ENCODE measurements at places on chromosomes 7 and 10.
A peak's percentile ranks its signal among the peaks of the same experiment; 100 is the strongest.

- DNase-seq = no peak
Measured at GRCh38 chr7:69603937-69604494, 5.7 kb downstream of the AUTS2 start.

DNA sequence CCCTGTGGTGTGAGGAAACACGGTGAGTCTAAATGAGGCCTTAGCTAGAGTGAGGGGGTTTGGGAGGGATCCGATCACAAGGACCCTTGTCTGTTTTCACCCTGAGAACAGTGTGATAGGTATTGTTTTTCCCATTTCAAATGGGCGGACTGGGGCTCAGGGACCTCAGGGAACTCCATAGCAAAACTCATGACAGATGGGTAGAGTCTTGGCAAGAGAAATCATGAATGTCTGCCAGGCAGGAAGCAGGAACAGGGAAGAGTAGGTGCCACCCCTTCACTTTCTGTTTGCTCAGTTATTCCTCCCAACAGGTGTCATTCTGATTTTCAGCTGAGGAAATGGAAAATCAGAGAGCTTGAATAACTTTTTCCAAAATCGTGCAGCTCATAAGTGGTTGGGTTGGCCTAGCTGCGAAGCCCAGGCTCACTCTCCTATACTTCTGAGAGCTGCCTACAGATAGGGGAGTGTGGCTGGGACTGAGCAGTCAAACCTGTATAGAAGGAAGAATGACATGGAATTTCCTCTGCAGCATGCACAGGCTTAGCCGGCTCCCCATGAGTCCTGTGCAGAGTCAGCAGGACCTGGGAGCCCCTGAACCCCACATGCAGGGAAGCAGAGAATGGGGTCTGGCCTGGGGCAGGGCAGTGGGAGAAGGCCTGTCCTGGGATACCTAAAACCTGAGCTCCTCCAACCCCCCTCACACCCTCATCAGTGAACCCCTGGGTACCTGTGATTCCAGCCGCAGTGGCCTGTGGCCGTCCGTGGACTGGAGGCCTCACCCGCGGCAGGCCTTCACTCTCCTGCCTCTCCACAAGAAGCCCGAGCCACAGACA lies 17.6 kb upstream of the C10orf105 start:
- DNase-seq = no peak

- no peak for DNase-seq
Measured at GRCh38 chr10:62818426-62819011, 2.4 kb upstream of the EGR2 start.

DNA sequence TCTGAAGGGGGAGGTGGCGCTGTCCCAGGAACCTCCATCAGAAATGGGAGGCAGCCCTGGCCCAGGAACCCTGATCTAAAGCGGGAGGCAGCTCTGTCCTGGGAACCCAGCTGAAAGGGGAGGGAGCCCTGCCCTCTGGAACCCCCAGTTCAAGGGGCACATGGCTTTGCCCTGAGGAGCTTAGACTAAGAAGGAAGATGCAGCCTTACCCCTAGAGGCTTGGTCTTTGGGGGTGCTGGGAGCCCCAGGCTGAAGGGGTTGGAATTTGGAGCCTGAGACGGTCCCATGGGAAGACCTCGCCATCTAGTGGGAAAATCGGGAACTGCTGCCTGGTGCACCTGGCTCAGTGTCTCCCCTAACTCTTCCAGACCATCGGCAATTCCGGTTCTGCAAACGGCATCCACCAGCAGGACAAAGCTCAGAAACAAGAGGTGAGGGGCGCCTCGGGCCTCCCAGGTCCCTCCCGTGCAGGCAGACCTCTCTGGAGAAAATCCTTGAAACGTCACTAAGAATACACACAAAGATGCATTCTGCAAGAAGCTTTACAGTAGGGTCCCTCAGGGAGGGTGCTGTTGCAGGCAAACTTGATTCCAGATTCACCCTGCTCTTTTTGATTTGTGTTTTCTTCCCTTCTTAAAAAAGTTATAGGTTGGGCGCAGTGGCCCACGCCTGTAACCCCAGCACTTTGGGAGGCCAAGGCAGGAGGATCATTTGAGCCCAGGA lies 52.4 kb upstream of the GTF2IRD1 start:
- peak; percentile 17 for DNase-seq

GRCh38 chr10:12513775-12514673 lies 164.7 kb downstream of the CAMK1D start:
- DNase-seq = no peak

DNA sequence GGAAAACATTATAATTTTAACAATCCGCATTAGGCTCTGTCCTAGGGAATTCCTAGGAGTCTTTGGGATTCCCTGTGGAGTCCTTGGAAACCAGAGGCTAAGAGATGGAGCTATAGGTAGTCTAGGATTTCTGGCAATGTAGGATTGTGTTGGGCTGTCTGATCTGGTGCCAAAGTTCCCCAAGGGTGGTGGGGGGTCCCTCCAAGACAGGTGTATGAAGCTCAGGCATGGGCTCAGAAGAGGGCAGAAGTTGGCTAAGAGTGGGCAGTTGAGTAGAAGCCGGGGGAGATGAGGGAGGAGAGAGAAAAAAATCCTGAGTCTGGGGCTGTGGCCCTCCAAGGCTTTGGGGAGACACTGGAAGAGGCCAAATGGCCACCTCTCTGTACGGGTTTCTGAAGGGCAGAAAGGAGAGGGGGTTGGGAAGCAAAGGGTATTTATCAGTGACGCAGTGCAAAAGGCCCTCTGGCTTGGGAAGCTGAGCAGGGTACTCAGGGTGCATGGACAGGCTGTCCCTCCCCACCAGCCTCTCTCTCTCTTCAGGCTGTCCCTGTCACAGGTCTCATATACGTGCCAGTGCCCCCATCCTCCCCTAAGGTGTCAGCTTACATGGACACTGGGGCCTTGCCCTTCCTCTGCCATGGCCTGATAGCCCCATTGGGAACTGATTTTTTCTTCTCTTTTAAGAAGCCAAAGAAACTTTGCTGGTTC lies 929 bp downstream of the HOXA6 start:
- no peak for DNase-seq

DNA sequence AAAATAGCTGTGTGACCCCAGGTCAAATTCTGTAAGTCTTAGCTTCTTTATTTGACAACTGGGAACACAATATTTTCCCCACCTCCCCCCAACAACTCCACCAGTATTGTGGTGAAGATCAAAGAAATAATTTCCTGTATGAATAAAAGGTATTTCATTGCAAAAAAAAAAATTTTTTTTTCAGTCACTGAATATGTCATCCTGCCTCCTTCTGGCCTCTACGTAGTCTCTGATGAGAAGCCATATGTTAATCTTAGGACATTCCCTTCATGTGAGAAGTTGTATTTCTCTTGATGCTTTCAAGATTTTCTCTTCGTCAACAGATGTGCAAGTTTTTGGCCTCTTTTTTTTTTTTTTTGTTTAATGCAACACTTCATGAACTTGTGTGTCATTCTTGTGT lies 33.0 kb downstream of the ZNF33A start:
- DNase-seq = no peak

- DNase-seq = no peak
Measured at GRCh38 chr10:11425676-11426075, 185.8 kb downstream of the USP6NL start.

DNA sequence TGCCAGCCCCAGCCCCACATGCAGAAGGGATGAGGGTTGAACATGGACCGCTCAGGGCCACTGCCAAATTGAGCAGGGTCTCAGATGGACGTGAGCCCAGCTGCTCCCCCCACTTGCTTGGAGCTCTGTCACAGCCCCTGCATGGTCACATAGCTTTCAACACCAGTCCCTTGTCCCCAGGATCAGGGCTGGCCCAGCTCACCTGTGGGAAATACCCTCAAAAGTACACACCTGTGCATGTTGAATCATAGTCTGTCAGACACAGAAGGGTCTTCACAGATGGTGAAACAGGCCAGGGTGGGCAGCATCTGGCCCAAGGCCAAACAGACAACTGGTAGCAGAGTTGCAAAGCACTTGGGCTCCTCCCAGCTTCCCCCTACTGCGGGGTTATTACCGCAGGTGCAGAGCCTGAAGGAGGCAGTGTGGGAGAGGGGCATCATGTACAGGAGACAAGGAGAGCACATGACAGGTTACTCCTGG lies 77.6 kb upstream of the UNC5B start:
- no peak for DNase-seq

GRCh38 chr10:62587011-62587410 lies 212.8 kb downstream of the ZNF365 start:
- no peak for DNase-seq

GRCh38 chr7:22173685-22174573 lies 183.0 kb downstream of the RAPGEF5 start:
- DNase-seq = no peak

DNA sequence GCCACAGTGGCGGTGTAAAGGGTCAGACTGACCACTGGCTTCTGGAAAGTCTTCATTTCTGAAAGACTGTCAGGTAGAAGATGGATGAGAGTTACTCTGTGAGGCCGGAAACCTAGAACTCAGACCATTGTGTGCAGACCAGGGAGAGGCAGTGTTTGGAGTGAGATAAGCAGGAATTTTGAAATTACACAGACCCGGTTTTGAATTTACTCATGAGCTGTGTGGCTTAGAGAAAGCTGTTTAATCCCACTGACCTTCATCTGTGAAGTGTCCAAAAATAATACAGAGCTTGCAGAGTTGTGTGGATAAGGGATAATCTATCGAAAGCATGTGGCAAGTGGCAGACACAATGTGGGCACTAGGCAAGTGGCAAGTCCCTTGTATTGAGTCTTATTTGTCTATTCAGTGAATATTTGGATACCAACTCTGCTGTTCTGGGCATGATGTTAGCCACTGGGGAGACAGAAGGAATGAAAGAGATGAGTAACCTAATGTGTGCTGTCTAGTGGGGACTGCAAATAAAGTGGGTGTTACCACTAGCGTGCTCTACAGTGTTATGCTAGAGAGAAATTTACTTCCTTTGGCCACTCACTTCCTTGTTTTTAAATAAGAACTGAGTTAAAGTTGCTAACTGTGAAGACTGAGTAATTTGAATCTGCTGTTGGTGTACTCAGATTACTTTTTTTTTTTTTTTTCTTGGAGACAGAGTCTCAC lies 69.4 kb downstream of the KIAA1217 start:
- no peak for DNase-seq

- peak; percentile 67 for DNase-seq
Measured at GRCh38 chr10:128210215-128211063, 84.2 kb upstream of the MKI67 start.

DNA sequence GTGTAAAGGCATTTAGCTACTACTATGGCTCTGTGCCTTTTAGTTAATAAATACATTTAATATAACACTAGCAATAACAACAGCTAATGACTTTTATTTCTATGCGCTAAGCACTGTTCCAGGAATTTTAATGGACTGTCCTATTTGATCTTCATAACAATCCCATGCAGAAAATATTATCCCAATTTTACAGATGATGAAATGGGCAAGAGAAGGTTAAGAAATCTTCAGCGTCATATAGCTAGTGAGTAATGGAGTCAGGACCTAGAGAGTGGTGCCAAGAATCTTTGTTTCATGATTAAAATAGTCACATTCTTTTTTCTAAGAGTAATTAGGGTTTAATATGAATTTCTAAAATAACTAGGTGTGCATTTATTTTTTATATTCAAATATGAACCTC lies 32.4 kb downstream of the ACTA2 start:
- DNase-seq = no peak

GRCh38 chr7:36881233-36881874 lies 157.1 kb upstream of the AOAH start:
- no peak for DNase-seq

GRCh38 chr10:49686651-49687050 lies 7.2 kb downstream of the C10orf53 start:
- DNase-seq = no peak

DNA sequence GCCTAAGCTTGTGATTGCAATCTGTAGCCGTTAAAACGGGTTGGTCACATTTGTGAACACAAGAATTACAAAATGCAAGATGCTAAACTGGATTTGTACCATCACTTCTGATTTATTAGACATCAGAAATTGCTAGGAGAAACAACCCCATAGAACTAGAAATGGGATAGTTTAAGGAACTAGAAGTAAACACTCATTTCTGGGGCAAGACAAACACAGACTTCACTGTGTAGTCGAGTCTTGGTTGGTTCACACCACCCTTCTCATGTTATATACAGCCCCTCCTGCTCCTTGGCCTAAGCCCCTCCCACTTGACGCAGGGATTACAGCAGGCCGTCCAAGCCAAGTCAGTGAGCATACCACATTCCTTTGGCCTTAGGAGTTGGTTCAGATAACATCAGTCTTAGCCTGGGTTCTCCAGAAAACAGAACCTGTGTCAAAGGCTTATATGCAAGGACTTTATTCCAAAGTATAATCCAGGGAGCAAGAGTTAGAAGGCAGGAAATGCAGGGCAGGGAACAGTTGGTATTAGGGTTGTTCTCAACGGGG lies 2.0 kb upstream of the NRAP start:
- DNase-seq = no peak

- DNase-seq = no peak
Measured at GRCh38 chr10:6018422-6018821, 41.1 kb upstream of the IL15RA start.

All from activated naive CD4-positive, alpha-beta T cell (primary cell).